ENCODE measurements at places on chromosomes 5 and 9.

DNA sequence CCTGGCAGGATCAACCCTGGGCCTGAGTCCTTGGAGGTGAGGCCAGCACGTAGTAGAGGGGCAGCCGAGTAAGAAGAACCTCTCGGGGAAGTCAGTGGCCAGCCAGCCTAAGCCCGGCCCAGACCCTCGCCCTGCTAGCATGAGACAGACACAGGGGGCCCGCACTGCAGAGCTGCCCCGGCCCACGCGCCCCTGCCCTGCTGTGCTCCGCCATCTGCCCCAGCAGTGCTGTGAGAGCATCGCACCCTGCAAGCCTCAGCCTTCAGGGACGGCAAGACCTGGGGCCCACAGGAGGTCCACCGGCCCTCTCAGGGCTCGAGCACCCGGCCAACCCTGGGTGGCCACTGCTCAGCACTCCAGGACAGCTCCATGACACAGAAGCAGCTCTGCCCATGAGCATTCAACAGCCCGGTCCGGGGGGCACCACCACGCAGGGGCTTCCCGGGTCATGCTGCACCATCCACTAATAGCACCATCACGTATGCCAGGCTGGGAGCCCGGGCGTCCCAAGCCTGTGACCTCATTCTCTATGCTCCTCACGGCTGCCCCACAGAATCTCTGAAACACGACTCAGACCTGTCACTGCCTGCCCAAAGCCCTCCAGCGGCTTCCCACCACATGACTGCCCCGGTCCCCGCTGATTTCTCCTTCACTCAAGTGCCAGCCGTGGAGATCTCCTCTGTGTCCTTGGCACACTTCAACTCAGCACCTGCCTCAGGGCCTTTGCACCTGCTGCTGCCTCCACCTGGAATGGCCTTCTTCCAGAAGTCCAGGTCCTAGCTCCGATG, 38.1 kb downstream of the ADAMTS2 start:
- no peak for DNase-seq

DNA sequence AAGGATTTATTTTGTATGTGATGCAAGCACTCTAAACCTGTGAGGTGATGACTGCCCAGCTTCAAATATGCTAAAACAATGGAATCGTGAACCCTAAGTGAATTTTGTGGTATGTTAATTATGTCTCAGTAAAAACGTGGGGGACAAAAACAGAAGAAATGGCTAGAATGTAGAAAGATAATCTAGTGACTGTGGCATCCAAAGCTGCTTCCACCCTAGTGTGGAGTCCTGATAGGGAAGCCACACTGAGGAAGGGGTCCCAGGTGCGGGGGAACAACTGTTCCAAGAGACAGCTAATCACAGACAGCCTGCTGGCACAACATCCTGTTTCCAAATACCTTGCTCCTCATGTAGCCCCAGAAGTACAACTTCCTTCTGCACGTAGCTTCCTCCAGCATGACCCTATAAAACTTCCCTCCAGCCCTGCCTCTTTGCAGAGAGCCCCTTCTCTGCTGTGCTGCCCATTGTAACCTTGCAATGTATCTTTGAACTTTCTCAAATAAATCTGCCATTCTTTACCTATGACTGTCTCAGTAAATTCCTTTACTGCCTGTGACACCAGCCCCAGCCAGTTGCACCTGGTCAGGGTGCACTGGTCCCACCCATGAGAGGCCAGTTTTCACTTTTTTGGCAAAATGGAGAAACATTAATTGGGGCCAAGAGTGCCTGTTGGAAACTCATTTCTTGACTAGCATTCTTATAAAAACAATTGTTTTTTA, 4.9 kb downstream of the GMCL2 start:
- no peak for DNase-seq

DNA sequence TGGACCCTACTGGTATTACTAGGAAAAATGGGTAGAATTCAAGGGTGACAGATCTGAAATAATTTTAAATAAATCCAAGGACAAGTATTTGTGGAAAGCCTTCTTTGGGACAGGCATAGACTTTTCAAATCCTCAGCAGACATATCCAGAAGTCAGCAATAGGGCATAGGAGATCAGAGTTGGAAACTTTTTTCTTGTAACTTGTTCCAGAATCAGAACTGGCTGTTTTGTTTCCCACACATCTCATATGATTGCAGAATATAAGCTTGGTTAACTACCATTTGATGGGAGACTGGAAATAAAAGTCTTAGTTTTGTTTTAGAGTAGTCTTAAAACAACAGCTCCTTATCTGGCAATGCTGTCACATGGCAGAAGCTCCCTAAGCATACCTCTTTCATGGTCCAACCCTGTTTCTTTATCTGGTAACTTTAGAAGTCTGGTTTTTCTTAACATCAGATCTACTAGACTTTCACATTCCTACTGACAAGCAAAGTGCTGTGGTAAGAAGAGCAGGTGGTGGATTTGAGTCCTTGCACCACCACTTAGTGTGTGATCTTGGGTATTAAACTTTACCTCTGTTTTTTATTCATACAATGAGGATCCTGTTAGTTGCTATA, 25.1 kb downstream of the XRCC4 start:
- no peak for DNase-seq

- no peak for DNase-seq
Measured at GRCh38 chr5:127011153-127011552, 19.2 kb downstream of the MARCHF3 start.

- no peak for DNase-seq
Measured at GRCh38 chr9:82957529-82958379, 105.2 kb downstream of the RASEF start.

Measured in activated CD4-positive, alpha-beta T cell treated with anti-CD3 and anti-CD28 coated beads for 24 hours (primary cell).